ENCODE measurements at places on chromosomes 11 and 22.

DNA sequence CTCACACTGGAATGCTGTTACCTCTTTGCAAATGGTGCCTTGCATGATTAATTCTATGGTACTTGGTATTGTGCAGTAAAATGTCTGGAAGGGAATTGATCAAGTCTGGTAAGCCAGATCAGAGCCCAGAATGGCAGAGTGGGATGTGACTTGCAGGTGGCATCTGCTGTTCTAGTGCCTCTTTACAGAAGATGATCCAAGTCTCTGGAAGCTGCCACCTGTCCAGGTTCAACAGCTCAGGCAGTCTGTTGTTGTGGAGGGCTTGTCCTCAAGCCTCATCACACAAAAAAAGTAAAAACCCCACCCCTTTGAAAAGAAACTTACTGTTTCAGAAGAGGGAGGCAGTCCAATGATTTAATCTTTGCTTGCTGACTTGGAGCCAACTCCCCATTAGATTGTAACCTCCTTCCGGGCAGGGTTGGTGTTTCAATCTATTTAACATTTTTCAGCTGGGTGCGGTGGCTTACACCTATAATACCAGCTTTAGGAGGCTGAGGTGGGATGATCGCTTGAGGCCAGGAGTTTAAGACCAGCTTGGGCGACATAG is 17.1 kb downstream of the ZNRF3 start:
- no peak for ATAC-seq

GRCh38 chr11:2791139-2791520 is 91.3 kb upstream of the KCNQ1OT1 start:
- ATAC-seq, result no peak

DNA sequence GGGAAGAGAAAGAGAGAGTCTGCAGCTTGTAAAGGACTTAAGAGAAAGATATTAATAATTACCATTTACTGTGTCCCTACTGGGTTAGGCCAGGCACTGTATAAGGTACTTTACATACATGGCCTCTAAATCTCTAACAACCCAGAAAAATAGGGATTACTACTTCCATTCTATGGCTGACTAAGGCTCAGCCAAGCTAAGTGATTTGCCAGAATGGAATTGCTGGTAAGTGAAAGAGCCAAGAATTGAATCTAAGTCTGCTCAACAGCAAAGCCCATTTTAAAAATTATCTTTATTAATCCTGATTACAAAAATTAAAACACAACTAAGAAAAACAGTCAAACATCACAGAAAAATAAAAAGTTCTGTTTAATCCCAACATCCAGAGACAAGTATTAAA is 21.4 kb downstream of the XRRA1 start:
- no peak for ATAC-seq

DNA sequence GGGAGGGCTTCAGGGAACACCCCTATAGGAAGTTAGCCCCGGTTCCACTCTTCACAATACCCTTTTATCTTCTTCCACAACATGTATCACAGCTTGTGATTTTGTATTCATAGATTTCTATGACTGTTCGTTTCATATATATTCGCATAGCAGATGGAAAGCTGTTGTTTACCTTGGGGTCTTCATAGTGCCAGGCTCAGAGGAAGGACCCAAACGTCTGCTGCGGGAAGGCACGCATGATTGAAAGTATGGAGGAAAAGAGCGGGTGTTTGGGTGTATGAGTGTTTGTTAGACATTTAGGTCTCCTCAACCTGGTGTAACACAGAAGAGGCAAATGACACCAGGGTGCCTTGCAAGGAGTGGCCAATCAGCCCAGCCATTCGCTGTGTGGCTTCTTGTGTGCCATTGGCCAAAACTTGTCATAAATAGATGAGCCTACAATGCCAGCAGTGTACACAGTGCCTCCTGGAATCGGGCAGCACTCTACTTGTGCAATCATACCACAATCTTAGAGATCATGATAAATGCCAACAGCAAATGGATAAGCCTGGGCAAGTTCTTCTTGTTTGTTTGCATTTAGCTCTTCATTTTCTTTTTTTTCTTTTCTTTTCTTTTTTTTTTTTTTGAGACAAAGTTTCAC is 10.9 kb upstream of the ADA2 start:
- ATAC-seq, result no peak

GRCh38 chr11:35013514-35014233 is 97.3 kb downstream of the PDHX start:
- ATAC-seq, result peak; percentile 18

- no peak for ATAC-seq
Measured at GRCh38 chr11:64880240-64881001, 2.0 kb upstream of the EHD1 start.

- ATAC-seq, result peak; percentile 92
Measured at GRCh38 chr11:111793863-111794262, 27.7 kb upstream of the PPP2R1B start.

- no peak for ATAC-seq
Measured at GRCh38 chr11:131065435-131066413, 149.4 kb upstream of the SNX19 start.

DNA sequence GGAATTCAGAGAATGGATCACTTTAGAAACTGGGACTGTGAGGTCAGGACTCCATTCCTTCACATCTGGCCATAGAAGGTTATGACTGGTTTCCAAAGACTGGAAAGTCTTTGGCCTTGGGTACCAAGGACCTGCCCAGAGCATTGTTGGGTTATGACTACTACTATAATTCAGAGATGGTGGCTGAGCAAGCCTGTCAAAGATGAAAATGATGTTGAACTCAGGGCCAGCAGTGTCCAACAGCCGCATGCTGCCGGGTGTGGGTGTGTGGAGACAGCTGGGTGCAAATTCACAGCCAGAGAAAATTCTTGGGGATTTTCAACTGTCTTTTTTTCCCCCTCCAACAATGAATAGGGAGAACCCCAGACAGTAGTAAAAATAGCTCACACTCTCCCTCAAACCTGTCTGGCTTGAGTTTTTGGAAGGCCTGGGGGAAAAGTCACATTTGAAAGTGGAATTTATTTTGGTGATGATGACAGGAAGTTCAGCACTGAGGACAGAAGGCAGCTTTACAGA is 166.8 kb upstream of the NCAM1 start:
- no peak for ATAC-seq

DNA sequence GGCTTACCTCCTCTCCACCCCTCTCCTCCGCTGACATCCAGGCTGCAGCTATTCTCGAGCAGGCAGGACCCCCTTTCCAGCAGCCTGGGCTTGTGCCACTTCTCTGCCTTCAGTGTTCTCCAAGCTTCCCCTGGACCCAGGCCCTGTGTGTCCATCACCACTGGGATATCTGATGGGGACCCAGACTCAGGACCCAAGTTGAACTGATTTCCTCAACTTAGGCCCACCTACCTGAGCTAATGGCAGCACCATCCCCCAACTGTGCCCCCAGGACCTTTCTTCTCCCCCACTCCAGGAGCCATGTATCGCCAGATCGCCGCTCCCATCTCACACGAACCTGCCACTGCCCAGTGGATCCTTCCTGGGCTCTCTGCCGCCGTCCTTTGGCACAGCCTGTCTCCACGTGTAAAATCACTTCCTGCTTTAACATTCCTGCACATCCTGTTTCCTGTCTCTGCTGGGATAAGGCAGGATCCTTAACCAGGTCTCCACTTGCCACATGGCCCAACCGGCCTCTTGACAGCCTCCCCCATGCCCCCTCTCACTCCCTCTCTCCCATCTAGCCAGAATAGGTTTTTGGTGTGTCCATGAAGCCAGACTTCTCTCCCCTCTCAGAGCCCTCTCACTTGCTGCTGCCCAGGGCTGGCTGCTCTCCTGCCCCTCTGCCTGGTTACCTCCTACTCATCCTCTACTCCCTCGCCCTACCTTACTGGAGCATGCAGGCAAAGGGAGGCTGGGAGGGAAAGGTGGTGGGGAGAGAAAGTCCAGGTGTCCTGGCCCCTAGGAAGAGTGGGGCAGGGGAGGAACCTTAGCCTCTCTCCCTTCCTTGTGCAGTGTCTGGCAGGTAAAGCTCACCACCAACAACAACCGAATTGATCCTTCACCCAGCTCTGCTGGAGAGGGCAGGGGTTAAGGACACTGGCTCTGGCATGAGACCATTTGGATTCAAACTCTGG is 9.4 kb downstream of the SPATA19 start:
- no peak for ATAC-seq
